ENCODE measurements at places on chromosomes 5 and 9. TPM values are rescaled to one million over a fixed set of nuclear protein-coding genes. Genes with fewer than 3 reads are reported as not detected.

The SOHLH1 gene
- total RNA-seq: not detected

GRCh38 chr5:6081727-6082210, 296.6 kb downstream of the MED10 start:
- DNase-seq: no peak

The NOL6 gene
- 30.6 TPM for total RNA-seq

DNA sequence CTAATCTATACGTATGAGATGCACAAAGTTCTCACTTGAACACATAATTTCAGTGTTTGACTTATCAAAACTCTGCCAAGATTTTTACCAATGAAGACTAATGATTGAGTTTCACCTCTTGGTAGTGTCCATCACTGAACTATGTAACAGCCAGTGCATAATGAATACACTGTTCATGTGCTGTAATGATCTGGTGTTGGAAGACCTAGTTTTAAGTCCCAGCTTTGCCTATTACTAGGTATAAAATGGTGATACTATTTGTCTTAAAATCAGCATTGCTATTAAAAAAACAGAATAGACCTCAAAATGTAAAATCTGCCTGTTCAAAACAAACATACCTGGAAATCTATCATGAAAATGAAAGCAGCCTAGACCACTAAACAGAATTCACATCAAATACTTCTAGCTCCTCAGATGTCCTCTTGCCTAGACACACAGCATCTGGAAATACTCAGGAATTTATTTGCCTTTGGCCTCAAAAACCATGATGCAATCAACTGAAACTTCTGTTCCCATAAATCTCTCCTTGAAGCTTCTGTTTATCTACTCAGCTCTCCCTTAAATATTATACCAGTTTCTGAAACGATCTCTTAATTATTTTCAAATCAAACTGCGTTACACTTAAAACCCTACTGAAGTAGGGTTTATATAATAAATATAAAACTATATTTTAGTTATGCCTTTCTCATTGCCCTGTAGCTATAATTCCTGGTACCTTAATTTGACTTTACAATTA, 38.1 kb downstream of the MRPS27 start:
- no peak for DNase-seq

DNA sequence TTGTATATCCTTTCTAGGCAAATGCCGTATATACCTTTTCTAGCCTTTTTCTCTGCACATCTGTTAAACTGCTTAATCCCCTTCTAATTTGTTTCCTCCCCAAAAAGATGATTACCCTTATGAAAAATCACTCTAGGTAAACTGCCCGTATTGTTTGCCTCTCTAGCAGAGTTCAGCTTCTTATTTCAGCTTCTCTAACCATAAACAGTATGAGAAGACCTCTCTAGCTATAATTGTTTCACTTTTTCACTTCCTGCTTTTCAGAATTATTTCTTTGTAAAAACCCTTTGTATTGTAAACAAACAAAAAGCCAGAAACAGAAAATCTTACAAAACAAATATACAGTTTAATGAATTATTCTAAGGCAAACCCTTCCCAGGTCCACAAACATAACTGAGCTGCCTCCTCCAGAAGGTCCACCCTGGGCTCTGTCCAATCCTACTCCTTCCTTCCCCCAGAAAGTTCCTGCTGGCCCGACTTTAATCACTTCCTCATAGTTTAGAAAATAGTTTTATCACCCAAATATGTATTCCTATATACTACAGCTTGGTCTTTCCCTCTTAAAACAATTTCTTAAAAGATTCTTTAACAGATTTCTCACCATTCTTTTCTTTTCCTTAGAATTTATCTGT, 158.1 kb downstream of the FGF1 start:
- DNase-seq: no peak

DNA sequence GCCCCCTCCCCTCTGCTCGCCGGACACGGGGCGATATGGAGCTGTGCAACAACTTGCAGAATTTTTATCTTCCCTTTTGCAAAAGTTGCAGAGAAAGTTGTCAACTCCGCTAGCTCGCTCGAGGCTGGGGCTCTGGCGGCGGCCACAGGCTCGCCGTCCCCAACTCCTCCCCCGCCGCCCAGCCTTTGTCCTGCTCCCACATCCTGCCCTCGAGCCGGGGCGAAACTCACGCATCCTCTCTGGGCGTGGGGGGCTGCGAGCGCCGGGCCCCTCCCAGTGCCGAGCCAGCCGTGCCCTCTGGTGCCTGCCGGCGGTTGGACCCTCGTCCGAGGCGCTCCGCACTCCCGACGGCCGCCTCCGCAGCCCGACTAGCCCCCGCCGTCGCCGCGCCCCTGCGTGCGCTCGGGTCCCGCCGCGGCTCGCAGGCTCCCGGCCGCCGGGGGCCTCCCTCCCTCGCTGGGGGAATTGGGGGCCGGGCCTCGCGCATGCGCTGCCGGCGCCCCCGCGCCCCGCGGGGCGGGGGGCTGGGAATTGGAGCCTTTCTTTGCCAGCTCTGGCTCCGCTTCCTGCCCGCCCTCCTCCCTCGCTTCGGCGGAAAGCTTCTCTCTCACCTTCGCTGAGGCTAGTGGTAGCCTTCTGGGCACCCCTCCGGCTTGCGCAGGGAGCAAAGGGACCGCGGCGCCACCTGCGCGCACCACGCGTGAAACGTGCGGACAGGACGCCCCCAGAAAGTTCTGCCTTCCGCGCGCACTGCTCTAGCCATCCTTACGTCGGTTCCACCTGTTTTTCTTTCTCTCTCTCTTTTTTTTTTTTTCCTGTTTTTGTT, at the start of gene CCNJL:
CCNJL (minus strand) TSS at position 431 of the 826 bp plus-strand sequence. CDS start 641 bp downstream, outside the sequence.
- DNase-seq: no peak

The PHPT1 gene
- total RNA-seq: 13.6 TPM

The MLANA gene
- total RNA-seq: not detected

The SAXO1 gene
- total RNA-seq: 0.34 TPM

- DNase-seq: no peak
Observed at GRCh38 chr9:101832486-101832885, 94.0 kb upstream of the GRIN3A start.

The PCDHB5 gene
- not detected for total RNA-seq

- no peak for DNase-seq
Observed at GRCh38 chr9:81986051-81986450, 2.5 kb upstream of the SPATA31D1 start.

The SIL1 gene
- total RNA-seq: 5.6 TPM

The CA9 gene
- total RNA-seq: not detected

DNA sequence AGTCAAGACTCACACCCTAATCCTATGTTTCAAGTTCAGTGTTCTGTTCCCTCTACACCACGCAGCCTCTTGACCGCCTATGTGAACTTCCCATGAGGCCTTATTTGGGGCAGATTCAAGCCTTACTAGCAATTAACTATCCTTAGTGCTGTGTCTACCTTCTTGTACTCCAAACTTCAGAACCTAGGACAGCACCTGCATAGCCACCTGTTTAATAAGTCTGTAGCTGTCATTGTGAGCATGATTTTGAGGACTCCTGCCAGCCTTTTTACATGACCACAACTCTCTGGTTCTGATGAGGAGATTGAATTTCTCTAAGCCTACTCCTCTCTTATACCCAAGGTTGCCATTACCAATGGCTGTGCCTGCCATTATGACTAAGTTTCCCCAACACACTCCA, 50.8 kb upstream of the PCSK1 start:
- no peak for DNase-seq

All from CD4-positive, alpha-beta T cell (primary cell).